HuH-7.5 (cell line): ENCODE measurements at places on chromosomes 16 and 17.

DNA sequence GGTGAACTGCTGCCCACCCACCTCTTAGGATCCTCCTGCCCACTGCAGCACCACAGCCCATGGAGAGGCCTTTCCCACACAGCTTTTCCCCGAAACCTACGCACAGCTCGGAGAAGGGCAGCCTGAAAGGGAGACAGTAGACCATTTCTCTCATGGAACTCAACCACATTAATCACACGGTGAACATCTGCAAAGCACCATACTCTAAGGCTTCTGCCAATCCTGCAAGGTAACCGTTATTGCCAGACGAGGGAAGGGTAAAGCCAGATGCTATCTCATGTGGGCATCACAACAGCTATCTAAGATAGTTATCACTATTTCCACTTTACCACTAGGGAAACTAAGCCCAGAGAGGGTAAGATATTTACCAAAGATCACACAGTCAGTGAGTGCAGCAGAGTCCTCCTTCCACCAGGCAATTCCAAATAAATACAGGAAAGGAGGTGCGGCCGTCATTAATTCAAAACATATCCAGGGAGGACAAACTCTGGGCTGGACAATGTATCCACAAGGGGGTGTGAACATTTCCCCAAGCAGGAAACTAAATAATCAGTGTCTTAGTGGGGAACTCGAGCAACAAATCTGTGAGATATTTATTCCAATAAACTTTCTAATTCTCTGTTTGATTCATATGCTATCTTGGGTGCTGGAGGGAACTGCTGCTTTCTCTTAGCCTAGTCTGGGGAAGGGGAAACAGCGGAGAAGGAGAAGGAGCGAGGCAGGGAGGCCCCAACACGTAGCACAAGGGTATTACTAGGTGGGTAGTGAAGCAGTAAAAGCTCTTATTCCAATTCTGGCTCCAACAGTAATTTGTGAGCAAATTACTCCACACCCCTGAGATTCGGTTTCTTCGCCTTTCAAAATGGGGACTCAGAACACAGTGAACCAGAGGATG lies 723 bp downstream of the TMEM186 start:
- DNase-seq = no peak

DNA sequence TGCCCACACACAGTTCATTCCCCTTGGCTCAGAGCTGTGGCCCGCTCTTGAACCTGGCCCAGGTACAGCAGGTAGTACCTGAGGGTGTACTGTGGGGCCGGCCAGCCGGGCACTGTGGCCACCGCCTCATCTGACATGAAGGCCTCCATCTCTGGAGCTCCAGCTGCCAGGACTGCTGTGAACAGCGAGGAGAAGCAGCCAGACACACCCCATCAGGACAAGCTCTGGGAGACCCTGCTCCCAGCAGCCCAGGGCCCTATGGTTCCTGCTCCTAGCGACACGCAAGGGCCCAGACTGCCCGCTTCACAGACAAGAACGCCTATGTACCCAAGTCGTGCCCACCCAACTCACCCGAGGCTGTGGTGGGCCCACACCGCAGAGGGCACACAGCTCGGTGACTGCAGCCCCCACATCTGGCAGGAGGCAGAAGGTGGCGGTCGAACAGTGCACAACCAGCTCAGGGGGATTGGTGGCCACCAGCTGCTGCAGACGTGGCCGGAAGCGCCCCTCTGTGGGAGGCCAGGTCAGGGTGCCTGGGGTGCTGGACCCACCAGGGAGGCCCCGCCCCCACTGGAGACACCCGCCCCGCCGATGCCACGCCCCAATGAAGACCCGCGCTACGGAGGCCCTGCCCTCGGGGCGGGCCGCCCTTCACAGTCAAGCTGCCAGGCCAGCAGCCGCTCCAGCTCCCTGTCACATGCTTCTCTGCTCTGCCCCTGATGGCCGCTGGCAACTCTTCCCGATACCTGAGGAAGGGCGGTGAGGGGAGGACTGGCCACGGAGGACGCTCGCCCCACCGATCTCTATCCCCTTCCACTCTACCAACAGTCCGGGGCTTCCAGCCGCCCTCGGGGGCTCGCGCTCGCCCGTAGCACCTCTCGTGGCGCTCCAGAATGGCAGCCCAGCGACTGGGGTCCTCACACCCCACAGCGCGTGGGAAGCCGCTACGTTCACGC lies 1.1 kb upstream of the STUB1 start:
- peak; percentile 48 for DNase-seq

GRCh38 chr17:21125862-21126261 lies 902 bp upstream of the DHRS7B start:
- no peak for DNase-seq

- no peak for DNase-seq
Measured at GRCh38 chr16:22665048-22665797, 148.7 kb upstream of the HS3ST2 start.

DNA sequence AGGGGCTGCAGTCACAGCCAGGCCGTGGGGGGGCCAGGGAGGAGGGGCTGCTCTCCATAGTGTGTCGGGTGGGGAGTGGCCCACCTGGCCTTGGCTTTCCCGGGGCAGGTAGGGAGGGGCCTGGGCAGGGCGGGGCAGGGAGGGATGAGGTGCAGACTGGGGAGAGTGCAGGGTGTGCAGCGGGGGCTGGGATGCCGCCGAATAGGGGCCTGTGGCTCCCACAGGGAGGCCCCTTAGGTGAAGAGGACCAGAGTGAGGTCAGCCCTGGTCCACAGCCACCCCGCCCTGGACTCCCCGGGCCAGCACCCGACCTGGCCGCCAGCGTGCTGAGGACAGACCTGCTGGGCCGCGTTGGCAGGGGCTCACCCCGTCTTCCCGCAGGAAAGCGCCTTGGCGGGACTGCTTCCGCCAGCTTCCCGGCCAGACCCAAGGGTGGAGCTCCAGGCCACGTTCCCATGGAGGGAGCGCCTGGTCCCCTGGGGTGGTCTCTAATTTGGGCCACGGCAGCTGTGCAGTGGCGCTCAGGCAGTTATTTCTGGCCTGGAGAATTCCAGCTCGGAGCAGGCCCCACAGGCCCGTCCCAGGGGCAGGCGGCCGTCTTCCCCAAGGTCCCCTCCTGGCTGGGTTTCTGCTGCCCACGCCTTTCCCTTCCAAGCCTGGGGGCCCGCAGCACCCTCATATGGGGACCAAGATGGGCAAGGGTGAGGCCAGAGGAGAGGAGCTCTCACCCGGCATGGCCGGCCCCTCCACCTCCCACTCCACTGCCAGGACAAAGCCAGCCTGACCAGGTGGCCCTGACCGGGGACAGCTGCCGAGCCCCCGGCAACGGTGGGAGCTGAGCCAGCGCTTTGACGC lies 27.9 kb downstream of the CACNA1H start:
- no peak for DNase-seq

DNA sequence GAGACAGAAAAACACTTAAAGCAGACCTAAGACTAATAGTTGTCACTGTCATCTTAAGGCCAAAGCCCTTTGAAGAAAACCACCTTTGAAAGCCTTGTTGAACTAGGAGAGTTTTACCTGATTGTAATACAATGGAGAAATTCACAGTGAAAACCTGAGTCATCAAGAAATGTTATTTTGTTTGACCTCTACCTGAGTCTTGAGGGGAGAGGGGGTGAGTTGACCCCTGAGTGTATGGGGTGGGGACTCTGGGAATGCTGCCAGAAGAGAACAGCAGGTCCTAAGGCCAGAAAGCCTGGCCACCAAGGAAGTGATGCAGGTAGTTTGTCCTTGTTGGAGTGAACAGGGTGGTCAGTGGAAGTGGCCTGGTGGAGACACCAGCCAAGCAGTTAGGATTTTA lies 204.3 kb downstream of the SPECC1 start:
- DNase-seq = no peak

- DNase-seq = no peak
Measured at GRCh38 chr16:9780831-9781230, 401.4 kb downstream of the GRIN2A start.

DNA sequence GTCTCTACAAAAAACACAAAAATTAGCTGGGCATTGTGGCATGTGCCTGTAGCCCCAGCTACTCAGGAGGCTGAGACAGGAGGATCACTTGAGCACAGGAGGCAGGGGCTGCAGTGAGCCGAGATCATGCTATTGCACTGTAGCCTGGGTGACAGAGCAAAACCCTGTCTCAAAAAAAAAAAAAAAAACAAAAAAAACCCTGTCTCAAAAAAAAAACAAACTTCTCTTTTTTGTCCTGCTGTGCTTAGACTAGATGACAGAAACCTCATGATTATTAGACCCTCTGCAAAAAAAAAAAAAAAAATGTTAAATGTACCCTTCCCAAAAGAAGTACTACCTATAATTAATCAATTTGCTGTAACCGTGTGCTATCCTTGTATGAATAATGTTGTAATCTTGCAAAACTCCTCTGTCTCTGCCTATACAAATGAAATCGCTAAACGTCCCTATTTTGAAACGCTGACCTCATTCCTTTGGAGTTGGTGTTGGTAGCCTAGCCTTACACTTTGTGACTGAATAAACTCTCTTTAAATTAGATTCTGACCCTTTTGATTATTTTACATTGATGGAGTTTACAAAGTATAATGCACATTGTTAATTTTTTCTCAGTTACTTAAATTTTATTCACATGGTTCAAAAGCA lies 13.6 kb upstream of the DHRS7B start:
- DNase-seq = no peak

DNA sequence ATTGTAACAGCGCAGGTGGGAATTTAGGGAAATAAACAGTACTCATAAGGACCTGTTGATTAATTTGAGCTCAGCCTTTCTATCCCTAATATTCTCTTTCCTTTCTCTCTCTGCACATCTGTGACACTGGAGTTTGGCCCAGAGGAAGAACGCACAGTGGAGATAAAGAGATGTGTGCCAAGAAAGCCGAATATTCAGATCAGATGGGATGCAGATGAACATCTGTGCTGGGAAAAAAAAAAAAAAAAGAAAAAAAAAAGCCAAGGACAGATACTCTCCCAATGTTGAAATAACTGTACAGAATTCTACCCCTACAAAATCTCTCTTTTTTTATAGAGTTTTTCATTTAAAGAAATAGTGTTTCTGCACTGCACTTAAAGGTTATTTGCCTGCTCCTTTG lies 485.4 kb downstream of the KCNJ2 start:
- no peak for DNase-seq

- no peak for DNase-seq
Measured at GRCh38 chr17:6661464-6661848, 9.9 kb downstream of the C17orf100 start.

GRCh38 chr16:54313789-54314188 lies 27.2 kb upstream of the IRX3 start:
- no peak for DNase-seq

GRCh38 chr17:48908853-48909394 lies 717 bp downstream of the UBE2Z start:
- DNase-seq = peak; percentile 86

- no peak for DNase-seq
Measured at GRCh38 chr17:30433514-30433913, 43.7 kb upstream of the GOSR1 start.

DNA sequence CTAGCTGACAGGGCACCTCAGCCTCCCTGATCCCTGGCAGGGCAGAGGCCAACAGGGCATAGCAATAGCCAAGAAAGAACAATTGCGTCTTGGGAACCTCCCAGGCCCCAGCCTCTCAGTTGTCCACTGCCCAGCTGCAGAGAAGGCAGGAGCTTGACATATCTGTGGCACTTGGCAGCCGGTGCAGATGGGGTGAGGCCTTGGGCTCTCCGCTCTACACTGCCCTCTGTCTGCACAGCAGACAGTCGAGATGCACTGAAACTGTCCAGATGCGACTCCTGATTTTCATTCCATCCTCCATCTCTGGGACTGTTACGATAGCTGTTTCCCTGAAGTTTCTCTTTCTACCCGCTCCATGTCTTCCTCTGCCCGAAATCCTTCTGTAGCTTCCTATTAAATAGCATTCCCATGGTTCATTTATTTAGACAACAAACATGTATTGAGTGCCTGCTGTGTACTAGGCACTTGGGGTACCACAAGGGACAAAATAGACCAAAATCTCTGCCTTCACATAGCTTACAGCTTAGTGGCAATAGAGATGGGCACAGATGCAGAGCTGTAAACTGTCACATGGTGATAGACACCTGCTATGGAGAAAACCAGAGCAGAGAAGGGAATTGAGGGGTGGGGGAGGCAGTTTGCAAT lies 3.3 kb downstream of the POLR3E start:
- DNase-seq = peak; percentile 65

DNA sequence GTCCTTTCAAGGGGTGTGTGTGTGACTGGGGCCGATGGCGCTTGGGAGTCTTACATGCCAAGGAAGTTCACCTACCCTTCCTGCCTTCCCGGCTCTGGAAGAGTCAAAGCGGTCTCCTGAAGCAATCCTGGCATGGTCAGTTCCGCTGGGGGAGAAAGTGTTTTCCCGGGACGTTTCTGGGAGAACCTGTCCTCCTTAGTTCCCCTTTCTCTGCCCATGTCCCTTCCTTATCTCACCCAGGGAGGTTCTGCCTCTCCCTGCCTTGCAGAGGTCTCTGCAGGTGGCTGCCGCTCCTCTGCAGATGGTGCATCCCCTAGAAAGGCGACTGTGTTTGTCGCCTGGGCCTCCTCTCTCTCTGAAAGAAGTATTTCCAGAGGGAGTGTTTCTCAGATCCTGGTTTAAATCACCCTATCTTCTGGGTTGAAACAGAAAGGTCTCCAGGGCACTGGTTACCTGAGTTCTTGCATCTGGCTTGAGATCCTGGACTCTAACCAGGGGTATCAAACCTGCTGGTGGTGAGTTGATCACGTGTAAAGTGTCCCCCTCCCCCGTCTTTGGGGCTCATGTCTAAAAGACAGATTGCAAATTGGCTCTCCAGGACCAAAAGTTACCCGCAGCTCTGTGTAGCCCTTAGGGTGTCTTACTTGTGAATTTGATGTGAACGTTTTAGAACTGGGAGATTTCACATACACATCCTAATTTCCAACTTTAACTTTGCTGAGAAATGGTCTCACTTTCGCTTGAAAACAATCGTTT lies 1.9 kb downstream of the PRKCB start:
- no peak for DNase-seq

DNA sequence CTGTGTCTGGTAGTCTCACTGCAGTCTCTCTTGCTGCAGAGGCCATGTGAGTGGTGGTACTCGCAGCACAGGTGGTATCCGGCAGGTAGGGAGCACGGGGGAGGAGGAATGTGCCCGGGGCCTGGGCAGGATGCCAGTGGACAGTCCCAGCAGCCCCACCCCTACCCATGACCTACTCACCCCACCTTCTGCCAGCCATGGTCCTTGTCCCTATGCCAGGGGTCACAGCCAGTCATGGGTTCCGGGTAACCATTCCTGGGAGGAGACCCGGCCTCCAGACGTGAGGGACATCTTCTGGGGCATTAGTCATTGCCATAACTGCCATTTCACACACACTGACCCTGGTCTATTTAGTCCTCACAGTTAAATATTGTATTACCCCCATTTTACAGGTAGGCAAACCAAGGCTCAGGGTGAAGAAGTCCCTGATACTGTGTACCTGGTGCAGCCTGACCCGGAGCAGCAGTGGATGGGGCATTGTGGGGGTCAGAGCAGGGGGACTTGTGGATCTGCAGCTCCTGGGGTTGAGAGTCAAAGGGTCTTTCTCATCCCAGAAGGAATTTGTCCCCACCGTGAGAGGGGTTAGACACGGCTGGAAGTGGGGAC lies 58.8 kb upstream of the TAC4 start:
- DNase-seq = no peak

GRCh38 chr16:83298541-83298940 lies 509.2 kb upstream of the HSBP1 start:
- DNase-seq = no peak
